NCI-H1105 treated with DMSO at 0.1 percent for 48 hours (cell line): ENCODE measurements at places on chromosomes 1 and 21.

DNA sequence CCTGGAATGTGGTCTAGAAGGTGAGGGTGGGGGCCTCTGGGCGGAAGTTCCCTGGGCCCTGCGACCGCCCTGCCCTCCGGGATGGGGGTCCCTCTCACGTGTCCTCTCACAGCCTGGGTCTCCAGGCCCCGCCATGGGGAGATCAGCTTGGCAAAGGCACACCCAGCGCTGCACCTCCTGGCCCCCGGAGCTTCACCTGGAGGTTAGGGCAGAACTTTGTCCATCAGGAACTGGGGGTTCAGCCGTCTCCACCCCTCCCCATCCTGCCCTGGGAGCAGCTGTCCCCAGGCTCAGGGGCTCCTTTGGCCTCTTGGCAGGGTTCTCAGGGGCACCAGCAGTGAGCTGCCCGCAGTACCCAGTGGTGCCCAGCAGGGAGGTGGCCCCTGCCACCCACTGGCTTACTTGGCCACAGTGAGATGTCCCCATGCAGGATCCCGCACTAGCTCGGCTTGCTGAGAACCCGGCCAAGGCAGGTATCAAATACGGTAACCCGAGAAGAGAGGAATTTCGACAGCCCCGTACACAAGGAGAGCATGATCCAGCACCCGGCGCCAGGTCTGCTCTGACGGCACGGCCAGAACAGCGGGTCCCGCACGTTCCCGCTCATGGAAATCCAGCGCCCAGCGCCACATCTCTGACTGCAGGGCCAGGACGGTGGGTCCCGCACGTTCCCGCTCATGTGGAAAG is 36.7 kb downstream of the RRP1 start:
- peak; percentile 48 for DNase-seq

DNA sequence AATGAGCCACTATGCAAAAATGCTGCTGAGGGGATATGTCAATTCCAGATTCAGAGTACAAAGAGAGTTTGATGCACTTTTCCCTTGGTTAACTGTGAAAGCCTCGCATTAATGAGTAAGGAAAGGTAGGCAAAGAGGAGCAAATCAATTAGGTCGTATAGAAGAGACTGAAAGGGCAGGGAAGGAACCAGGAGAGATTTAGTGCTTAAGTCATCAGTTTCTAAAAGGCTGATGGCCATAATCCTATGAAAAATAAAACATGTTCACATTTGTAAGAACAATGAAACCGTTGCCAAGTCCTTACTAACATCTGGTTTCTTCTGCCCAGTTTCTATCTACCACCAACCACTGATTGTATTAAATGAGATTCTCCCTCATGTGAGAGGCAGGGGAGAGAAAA is 118.4 kb upstream of the PALMD start:
- no peak for DNase-seq

- no peak for DNase-seq
Observed at GRCh38 chr1:214550857-214551435, 456 bp downstream of the PTPN14 start.

DNA sequence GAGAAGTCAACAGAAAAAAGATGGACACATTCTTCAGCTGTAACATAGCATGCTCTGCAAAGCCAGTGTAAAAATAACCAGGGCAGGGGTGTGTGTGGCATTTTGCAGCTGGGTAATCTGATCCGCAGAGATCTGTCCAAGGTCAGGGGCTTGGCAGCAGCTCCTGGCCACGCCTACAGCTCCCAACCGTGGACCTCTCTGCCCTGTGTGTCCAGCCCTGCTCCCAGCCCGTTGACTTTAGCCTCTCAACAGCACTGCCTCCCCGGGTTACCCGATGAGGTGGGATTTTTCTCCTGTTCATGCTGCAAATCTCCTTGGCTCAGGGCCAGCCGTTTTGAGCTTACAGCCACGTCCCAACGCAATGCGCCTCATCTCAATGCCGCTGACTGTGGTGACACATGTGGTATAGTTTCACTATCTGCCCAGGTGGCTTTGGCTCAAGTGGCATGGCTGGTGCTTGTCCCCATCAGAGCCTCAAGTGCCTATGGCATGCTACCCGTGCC is 68.1 kb downstream of the VWA5B1 start:
- peak; percentile 81 for DNase-seq

DNA sequence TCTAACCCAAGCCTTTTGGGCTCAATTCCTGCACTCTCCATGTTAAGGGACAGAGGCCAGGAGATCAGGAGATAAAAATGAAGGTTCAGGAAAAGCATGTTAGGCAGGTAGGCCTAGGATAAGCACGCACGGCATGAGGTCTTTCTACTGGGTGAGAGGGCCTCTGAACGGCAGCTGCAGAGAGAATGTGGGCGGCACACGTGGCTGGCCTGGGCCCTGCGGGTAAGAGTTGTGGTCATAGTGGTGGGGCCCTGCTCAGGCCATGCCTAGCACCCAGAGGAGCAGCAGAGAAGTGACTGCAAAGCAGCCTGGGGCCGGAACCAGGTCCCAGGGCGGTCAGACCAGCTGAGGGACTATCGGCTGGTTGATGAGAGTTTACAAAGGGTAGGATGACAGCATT is 7.5 kb upstream of the FOXO6 start:
- no peak for DNase-seq

- no peak for DNase-seq
Observed at GRCh38 chr21:31117128-31117916, 79.0 kb upstream of the KRTAP19-8 start.

- DNase-seq: no peak
Observed at GRCh38 chr1:45051005-45051772, 39.1 kb downstream of the UROD start.

- DNase-seq: no peak
Observed at GRCh38 chr1:24206083-24206464, 19.0 kb upstream of the IFNLR1 start.

DNA sequence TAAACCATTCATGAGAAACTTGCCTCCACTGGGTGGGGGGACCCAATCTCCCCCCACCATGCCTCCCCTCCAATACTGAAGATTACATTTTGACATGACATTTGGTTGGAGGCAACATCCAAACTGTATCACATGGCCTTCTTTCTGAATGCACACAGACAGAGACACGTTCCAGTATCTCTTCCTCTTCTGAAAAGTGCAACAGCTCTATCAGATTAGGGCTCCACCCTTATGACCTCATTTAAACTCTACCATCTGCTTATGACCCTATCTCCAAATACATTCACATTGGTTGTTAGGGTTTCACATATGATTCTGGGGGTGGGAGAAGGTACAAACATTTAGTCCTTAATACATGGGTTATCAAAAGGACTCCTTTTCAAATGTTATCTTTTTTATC is 481.8 kb upstream of the NFIA start:
- DNase-seq: no peak

DNA sequence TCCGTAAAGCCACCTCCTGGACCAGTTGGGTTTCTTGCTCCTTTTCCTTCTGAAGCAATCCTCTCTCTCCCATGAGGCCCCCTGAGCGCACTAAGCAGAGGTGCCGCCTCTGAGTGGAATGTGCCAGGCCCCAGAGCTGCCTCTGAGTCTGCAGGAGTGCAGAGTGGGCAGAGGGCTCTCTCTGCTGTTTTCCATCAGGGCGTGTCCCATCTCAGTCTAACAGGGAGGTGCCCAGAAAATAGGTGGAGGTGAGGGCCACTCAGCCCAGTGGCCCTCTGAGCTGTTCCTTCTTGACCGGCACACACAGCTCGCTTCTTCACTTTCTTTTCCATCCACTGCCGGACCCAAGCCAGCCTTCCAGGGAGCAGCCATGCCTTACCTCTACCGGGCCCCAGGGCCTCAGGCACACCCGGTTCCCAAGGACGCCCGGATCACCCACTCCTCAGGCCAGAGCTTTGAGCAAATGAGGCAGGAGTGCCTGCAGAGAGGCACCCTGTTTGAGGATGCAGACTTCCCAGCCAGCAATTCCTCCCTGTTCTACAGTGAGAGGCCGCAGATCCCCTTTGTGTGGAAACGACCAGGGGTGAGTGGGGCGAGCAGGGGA is at the start of gene CAPN9:
Gene CAPN9, plus strand, starts transcription at position 262 of the 604 bp plus-strand sequence. Its CDS starts 109 bp downstream, at position 371.
- no peak for DNase-seq

DNA sequence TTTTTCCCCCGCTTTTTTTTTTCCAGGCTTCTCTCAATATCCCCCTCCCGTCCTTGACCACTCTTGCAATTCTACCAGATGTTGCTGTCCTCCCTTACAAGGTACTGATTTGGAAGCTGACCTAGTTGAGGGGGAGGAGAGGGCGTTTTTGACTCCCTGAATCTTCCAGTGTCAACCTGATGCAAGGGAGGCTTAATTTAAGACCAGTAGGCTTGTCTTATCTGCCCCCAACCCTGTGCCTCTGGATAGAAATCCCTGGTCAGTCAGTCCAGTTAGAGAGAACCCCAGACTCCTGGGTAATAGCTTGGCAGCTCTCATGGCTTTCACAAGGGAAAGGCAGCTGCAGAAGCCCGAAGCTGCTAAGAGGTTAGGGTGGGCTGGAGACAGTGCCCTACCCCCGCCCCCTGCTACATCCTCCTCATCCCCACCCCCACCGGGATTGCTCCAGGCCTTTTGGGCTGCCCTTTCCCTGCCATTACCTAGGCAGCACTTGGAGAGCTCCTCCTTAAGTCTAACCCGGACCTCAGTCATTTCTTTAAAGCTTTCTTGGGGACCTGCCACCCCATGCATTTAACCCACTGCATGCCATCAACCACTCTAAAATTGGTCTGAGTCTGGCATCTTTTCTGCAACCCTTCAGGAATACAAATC is 3.6 kb downstream of the ACKR1 start:
- no peak for DNase-seq

- DNase-seq: no peak
Observed at GRCh38 chr1:99577313-99577712, 68.6 kb upstream of the PALMD start.

DNA sequence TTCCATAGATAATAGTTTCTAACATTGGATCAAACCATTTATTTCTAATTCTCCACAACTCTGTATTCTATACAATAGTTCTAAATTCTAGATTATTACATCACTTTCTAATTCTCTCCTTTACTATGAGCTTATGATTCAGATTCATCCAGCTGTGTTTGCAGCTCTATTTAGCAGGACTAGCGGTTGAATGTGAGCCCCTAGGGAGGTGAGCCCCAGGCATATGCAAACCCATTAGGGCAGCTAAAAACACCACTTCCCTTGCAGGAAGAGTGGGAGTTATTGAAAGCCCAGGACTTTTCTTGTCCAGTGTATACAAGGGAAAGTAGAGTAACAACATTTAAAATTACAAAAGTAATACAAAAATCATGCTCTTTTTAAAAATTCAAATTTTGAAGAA is 56.9 kb downstream of the KRTAP19-8 start:
- no peak for DNase-seq

GRCh38 chr1:230204842-230205241 is 137.8 kb downstream of the GALNT2 start:
- DNase-seq: no peak

DNA sequence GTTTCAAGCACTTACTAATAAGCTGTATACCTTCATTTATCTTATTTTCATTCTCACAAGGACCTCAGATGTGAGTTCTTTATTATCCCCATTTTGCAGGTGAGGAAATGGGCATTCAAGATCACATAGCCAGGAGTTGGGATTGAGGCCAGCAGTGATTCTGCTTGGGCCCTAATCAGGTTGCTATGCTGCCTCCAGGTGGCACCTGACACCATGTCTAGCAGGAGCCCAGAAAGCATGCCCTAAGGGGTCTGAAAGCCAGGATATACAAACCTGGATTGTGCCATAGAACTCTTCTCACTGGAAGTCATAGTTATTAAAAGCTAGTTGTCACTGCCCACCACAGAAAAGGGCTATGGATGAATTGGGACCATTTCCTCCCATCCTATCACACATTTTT is 61.1 kb downstream of the FYB2 start:
- DNase-seq: peak; percentile 44

GRCh38 chr1:57506941-57507340 is 83.1 kb upstream of the DAB1 start:
- DNase-seq: no peak

DNA sequence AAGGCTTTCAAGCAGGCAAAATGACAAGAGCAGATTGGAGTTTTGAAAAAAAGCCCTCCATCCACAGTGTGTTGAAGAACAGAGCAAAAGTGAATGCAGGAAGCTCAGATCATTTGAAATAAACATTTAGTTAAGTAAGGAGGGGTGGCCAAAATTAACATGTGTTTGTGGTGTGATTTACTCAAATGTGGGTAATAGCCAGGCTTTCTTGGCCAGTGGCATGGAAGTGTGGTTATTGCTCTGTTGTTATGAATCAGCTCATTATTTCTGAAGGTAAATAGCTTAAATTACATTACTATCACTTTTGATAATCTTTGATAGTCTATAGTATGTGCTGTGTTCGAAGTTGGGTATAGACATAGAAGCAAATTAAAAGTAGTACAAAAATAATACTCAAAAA is 485.9 kb downstream of the LMO4 start:
- DNase-seq: no peak

- no peak for DNase-seq
Observed at GRCh38 chr1:52139817-52140540, 1.9 kb upstream of the ZFYVE9 start.

DNA sequence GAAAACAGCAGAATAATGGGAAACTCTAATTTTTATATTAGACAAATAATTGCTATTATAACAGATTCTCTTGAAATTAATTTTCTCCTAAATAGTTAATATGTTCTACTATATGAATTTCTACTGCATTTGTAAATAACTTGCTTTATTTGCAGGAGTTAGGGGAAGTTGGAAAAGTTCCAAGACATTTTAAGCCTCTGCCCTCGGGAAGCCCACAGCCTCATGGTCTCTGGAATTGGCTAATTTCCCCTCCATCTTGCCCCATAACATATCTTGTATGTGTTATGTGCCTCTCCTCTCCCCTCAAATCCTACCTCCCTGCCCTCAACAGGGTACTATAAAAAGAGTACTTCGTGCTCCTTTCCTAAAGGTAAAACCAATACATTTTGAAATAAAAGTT is 271.4 kb upstream of the NR5A2 start:
- DNase-seq: no peak

GRCh38 chr1:235127732-235128455 is 743 bp downstream of the TOMM20 start:
- DNase-seq: no peak

- peak; percentile 97 for DNase-seq
Observed at GRCh38 chr1:5551274-5551975, 440.8 kb downstream of the NPHP4 start.

- no peak for DNase-seq
Observed at GRCh38 chr1:17229379-17229778, 19.5 kb upstream of the PADI3 start.

- no peak for DNase-seq
Observed at GRCh38 chr1:156740237-156740740, 599 bp downstream of the MRPL24 start.

DNA sequence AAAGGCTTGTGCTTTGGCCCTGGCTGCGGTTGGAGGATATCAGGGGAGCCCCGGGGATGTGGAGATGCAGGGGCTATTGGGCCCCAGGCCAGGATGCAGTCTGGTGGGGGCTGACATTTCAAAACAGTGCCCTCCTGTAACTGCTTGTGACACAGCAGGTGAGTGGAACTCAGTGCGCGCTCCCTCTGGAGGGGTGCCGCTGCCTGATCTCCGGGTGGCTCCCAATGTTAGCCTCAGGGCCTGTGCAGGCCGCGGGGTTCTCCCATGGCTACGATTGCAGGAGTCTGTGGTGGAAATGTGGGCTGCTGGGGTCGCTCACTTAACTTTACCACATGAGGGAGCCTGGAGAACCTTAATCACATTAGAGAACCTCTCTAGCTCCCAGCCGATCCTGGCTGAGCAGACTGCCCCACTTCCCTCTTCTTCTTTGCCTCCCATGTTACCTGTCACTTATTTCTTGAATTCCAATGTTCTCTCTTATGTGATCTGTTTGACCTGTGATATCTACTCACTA is 163.2 kb downstream of the FMN2 start:
- DNase-seq: no peak
